Liver (tissue), 10 donors: ENCODE measurements at places on chromosomes 2 and 18.

GRCh38 chr2:108938077-108938710 is 50.8 kb downstream of the EDAR start:
- no peaks in the 10 kb centered on the region for H3K4me1 ChIP-seq
- H3K27ac ChIP-seq = no peak overlapping the region
- no peak overlapping the region for H3K4me3 ChIP-seq

- H3K4me3 ChIP-seq = no peak overlapping the region
- peaks cover 4% of the 10 kb centered on the region for H3K27me3 ChIP-seq
- no peak for DNase-seq
- H3K36me3 ChIP-seq = no peaks in the 10 kb centered on the region
These were observed 199.8 kb downstream of the EPHA4 start for GRCh38 chr2:221372159-221372884.

GRCh38 chr2:190342611-190343010 is 778 bp upstream of the INPP1 start:
- no peak overlapping the region for H3K4me3 ChIP-seq

DNA sequence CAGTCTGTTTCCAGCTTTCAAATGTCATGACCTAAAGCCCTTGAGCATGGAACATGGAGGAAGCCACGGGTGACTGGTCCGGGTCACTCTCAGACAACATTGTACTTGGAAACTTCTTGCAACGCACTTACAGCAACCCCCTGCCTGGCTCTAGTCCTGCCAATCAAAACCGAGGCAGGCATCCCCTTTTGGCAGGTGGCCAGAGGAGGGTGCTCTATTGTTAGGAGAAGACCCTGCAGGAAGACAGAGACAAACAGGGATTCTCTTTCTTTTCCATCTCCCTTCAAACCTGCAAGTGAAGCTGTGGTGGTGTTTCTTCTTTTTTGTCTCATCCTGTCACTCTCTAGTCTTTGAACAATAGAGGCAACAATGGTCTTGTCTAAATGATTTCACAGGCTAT is 667.2 kb downstream of the ZEB2 start:
- H3K27me3 ChIP-seq = no peaks in the 10 kb centered on the region
- no peaks in the 10 kb centered on the region for H3K4me1 ChIP-seq
- H3K36me3 ChIP-seq = no peaks in the 10 kb centered on the region
- H3K4me3 ChIP-seq = no peak overlapping the region

DNA sequence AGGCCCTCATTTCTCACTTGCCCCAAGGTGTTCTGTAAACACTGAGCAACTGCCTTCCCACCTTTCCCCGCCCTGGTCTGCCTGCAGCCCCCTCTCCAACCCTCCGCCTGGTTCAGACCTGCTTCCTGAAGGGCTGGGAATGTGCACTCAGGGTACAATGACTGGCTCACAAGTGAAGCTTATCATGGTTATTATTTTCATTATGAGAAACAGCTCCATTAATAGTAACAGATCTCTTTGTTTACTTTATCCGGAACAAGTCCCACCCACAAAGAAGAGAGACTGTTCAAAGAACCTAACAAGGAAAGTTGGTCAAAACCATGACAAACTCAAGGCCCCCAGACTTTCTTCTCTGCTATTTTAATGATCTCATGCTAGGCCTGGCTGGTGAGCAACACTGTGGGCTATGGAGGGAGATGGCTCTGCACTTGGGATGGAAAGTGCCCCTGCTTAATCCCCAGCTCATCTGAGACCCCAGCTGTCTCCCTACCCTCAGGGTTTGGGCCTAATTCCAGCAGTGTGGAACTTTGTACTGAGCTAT is 36.7 kb downstream of the ARHGAP25 start:
- H3K4me1 ChIP-seq = no peaks in the 10 kb centered on the region
- no peaks in the 10 kb centered on the region for H3K27me3 ChIP-seq
- peak overlapping the region; percentile 58 for H3K27ac ChIP-seq
- H3K36me3 ChIP-seq = no peaks in the 10 kb centered on the region
- H3K4me3 ChIP-seq = no peak overlapping the region
- DNase-seq = no peak

DNA sequence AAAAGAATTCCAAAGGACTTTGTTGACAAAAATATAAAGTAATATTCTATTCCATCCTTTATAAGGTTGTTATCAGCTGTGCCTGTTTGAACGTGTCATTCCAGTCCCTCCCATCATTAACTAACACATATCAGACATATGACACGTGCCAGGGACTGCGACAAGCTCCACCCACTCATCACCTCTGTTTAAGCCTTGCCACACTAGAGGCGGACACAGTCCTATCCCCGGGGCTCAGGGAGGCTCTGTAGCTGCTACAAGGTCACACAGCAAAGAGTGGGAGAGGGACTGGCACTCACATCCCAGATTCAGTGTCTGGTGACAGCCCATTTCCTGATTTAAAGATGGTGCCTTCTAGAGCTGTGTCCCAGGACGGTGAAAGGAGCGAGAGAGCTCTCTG is 30.0 kb downstream of the TBC1D8 start:
- no peaks in the 10 kb centered on the region for H3K27me3 ChIP-seq
- DNase-seq = no peak
- H3K4me1 ChIP-seq = peaks cover 73% of the 10 kb centered on the region
- no peak overlapping the region for H3K4me3 ChIP-seq
- no peaks in the 10 kb centered on the region for H3K36me3 ChIP-seq
- H3K27ac ChIP-seq = peak overlapping the region; percentile 84

DNA sequence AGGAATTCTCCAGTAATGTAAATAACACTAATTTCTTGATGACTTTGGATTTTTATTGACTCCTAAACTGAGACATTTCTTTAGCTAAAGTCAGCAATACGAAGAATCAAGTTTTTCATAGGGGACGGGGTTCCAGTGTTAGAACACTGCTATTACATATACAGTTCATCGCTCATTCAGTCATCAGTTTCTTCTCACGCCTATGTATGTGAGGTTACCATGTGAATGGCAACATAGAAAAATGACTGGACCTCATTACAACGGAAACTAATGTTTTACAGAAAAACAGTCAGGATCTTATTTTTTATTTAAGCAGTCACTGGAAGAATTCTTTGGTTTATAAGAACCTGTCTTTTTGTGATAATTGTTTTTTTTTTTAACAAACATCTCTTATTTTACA is 56.4 kb downstream of the THADA start:
- H3K4me3 ChIP-seq = no peak overlapping the region
- peaks cover 23% of the 10 kb centered on the region for H3K4me1 ChIP-seq
- DNase-seq = no peak
- no peaks in the 10 kb centered on the region for H3K27me3 ChIP-seq
- H3K36me3 ChIP-seq = no peaks in the 10 kb centered on the region

GRCh38 chr2:196249860-196250259 is 78.5 kb upstream of the STK17B start:
- H3K4me3 ChIP-seq = no peak overlapping the region
- H3K27ac ChIP-seq = no peak overlapping the region
- no peaks in the 10 kb centered on the region for H3K36me3 ChIP-seq

DNA sequence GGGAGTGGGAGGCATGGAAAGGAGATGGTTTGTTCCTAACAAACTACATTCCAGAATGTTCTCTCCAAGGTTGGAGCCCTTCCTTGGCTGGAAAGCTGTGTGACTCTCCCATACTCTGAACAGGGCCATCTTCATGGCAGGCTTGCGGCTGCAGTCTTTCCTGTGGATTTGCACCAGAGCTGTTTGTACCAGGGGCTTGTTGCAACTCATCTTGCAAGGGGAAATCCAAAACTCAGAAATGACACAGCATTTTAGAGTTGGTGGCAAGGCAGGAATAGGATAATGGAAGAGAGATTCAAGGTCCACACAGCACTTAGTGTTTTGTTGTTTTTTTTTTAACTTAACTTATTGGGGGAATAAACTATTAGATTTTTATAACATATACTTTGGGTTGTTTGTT is 73.7 kb upstream of the ZNF516 start:
- H3K27ac ChIP-seq = no peak overlapping the region
- H3K27me3 ChIP-seq = no peaks in the 10 kb centered on the region
- no peak for DNase-seq
- no peak overlapping the region for H3K4me3 ChIP-seq

GRCh38 chr2:151905963-151906632 is 77.9 kb upstream of the ARL5A start:
- no peak overlapping the region for H3K27ac ChIP-seq
- H3K4me3 ChIP-seq = no peak overlapping the region
- no peaks in the 10 kb centered on the region for H3K4me1 ChIP-seq
- no peaks in the 10 kb centered on the region for H3K36me3 ChIP-seq
- no peaks in the 10 kb centered on the region for H3K27me3 ChIP-seq
- DNase-seq = no peak

GRCh38 chr2:127377262-127377661 is 10.5 kb downstream of the MAP3K2 start:
- no peaks in the 10 kb centered on the region for H3K27me3 ChIP-seq
- no peaks in the 10 kb centered on the region for H3K36me3 ChIP-seq
- no peak overlapping the region for H3K27ac ChIP-seq
- no peak for DNase-seq
- H3K4me1 ChIP-seq = peaks cover 3% of the 10 kb centered on the region

GRCh38 chr18:31736630-31737029 is 24.1 kb downstream of the SLC25A52 start:
- peak overlapping the region; percentile 13 for H3K27ac ChIP-seq
- DNase-seq = no peak
- peaks cover 5% of the 10 kb centered on the region for H3K4me1 ChIP-seq
- H3K4me3 ChIP-seq = no peak overlapping the region
- no peaks in the 10 kb centered on the region for H3K27me3 ChIP-seq

DNA sequence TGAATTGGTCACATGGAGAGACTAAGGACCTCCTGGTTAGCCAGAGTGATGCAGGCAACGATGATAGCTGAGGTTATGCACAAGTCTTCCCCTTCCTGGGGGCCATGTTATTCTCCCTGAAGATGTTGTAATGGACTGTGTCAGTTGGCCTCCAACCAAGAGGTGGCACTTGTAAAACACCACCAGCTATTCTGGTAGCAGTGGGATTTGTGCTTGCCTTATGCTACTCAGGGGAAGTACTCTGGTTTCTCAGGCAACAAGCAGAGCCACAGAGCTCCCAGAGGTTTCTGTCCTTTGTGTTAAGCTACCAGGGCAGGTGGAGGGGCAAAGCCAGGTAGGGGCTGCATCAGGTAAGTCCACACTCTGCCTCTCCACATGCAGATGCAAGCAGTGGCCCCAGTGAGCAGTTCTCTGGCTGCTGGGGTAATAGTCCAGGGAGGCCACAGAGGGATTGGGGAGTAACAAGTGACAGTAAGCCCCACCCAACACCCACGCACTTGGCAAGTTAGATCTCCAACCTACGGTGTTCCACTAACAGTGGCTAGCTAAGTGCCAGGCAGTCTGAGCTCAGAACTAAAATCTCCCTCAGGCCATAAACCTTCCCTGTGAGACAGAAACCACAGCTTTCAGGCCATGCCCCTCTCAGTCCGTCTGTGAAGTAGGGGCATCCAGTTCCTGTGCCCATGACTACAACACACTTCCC is 99.7 kb downstream of the RND3 start:
- H3K4me1 ChIP-seq = no peaks in the 10 kb centered on the region
- DNase-seq = no peak
- no peak overlapping the region for H3K27ac ChIP-seq
- no peaks in the 10 kb centered on the region for H3K27me3 ChIP-seq
- H3K4me3 ChIP-seq = no peak overlapping the region

DNA sequence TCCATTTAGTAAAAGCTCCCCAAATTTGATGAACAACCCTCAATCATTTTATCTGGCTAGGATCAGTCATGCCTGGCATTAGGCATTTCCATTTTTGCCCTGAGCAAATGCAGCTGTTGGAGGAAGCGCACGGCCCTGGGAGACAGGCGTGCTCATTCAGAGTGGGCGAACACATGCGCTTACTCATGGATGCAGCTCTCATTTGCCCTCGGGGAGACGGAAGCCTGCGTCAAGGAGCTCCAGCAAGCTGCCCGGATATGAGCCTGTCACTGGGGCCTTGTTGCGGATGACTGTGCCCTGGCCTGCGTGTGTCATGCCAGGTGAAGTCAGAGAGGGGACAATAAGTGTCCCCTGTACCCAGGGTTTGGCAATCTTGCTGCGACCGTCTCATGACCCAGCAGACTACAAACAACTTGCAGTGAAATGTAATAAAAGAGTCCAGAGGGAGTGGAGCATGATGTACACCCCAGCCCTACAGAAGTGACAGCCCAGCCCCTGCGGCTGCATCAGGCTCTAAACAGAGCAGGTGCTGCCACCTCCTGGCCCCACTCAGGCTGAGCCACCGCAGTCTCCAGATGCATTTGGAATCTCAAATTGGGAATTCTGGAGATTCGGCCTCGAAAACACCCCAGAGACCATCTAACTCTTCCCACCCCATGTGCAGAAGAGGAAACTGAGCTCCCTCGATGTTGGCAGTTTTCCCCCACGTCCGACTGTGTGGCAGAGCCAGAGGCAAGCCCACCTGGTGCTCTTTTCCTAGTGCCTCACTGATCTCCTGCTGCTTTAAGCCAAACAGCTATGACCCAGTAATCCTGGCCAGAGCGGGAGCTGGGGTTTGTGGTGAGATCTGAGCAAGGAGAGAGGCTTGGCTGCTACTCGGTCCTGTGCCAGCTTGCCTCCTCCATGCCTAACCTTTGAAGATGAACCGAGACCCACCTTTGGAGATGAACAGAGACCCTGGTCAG is 105.0 kb upstream of the ALK start:
- H3K4me3 ChIP-seq = no peak overlapping the region
- no peaks in the 10 kb centered on the region for H3K36me3 ChIP-seq
- H3K27ac ChIP-seq = no peak overlapping the region
- no peaks in the 10 kb centered on the region for H3K4me1 ChIP-seq
- H3K27me3 ChIP-seq = no peaks in the 10 kb centered on the region

DNA sequence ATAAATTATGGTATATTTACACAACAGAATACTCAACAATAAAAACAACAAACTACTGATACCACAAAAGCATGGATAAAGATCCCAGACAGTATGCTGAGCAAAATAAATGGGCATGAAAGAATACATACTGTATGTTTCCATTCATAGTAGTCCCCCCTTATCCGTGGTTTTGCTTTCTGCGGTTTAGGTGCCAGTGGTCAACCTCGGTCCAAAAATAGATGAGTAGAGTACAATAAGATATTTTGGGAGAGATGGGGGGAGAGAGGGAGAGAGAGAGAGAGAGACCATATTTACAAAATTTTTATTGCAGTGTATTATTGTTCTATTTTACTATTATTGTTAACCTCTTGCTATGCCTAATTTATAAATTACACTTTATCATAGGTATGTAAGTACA is 21.0 kb upstream of the TGFA start:
- H3K4me1 ChIP-seq = no peaks in the 10 kb centered on the region
- no peak for DNase-seq
- H3K4me3 ChIP-seq = no peak overlapping the region
- H3K27me3 ChIP-seq = peaks cover 14% of the 10 kb centered on the region
- H3K27ac ChIP-seq = no peak overlapping the region
- no peaks in the 10 kb centered on the region for H3K36me3 ChIP-seq

- H3K36me3 ChIP-seq = no peaks in the 10 kb centered on the region
- no peaks in the 10 kb centered on the region for H3K4me1 ChIP-seq
- DNase-seq = no peak
- no peaks in the 10 kb centered on the region for H3K27me3 ChIP-seq
These were observed 103.6 kb upstream of the SMAD2 start for GRCh38 chr18:48033790-48034650.
